HT-29 (cell line): ENCODE measurements at places on chromosomes 4 and X. TPM values are rescaled to one million over a fixed set of nuclear protein-coding genes. Genes with fewer than 3 reads are reported as not detected.

FGF13 gene
- not detected in 2 replicates for total RNA-seq

DNA sequence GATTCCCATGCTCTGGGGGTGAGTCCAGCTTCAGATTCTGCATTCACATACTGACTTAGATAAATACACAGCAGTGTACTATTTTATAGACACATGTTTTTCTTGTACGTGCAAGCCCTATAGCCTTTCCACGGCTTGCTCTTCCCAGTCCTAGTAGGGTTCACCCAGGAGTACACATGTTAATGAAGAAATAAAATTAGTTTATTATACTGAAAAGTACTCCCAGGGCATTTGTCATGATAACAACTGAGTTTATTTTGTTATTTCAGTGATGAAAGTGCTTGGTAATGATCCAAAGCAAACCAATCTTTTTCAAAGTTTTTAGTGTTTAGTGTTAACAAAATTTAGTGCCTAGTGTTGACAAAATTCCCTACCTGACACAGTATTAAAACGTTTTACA lies 21.3 kb downstream of the MAPK10 start:
- no peak for DNase-seq

DNA sequence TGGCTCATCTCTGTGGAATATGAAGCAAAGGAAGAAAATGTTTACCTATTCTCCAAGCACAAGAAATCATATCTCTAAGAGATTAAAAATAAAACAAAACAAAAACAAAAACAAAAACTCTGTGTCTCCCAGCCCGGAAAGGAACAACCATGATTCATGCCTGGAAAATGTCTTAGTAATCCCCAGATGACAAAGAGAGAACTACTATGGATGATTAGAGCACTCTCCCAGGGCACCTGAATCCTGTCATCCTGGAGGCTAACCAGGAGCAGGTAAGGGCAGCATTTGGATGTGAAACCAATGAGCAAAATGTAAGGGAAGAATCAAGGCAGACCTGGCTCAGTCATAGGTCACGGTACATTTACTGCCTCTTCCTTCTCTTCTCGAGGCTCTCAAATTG lies 1.7 kb upstream of the AKAP4 start:
- no peak for DNase-seq

DNA sequence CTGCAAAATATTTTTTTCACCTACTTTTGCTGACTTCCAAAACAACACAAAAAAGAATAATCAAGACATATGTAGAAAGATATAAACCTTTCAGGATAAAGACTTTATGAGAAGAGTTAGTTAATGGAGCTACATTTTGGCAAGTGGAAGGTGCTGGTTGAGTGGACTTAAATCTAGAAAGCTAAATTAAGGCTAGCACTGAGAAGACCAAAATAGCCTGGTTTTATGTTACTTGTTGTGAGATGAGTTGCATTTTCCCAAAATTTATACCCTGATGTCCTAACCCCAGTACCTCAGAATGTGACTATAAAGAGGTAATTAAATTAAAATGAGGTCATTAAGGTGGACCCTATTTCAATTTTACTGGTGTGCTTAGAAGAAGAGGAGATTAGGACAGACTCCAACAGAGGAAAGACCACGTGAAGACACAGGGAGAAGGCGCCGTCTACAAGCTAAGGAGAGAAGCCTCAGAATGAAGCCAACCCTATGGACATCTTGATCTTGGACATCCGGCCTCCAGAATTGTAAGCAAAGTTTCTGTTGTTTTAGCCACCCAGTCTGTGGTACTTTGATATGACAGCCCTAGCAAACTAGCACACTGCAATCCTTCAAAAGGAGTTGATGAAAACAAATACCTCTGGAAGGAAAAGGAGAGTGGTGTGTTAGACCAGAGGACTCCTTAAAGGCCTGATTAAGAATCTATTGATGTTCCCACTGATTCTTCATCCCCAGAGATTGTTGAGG lies 67.4 kb downstream of the FGFBP1 start:
- no peak for DNase-seq

RBM47 gene
- total RNA-seq, result 263 and 276 TPM in 2 replicates

- DNase-seq, result no peak
Observed at GRCh38 chr4:173243321-173243720, 74.7 kb downstream of the GALNT7 start.

SLC39A8 gene
- 13.6 and 14.6 TPM in 2 replicates for total RNA-seq

CCKAR gene
- not detected in 2 replicates for total RNA-seq

DNA sequence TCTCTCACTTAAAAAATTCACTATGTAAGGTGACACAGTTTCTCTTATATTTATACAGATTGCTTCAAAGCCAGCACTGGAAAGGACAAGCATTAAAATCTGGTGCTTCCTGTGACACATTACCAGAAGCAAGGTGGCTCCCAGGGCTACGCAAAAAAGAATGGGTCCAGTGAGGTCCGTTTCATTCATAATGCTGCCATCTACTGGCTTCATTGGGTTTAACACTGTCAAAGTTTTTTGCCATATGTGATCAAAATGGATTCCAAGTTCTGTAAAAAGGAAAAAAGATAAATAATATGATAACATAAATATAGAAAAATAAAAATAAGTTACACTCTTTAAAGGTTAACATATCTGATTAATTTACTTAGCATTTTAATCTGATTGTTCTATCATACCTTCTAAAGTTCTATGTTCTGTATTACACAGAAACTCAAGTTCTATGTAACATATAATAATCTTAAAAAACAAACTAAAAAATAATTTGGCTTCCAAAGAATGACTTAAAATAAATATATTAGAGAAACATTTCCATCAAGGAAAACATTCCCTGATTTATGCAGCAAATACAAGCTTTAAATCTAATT lies 22.1 kb downstream of the YIPF7 start:
- DNase-seq, result peak; percentile 80

UGT2A1 gene
- total RNA-seq, result not detected in 2 replicates

DNA sequence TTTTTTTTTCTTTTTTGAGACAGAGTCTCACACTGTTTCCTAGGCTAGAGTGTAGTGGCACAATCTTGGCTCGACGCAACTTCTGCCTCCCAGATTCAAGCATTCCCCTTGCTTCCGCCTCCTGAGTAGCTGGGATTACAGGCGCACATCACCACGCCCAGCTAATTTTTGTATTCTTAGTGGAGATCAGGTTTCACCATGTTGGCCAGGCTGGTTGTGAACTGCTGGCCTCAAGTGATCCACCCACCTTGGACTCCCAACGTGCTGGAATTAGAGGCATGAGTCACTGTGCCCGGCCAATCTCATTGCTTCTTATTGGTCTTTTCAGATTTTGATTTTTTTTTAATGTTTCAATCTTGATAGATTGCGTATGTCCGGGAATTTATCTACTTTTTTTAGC lies 124.4 kb downstream of the NBDY start:
- DNase-seq, result no peak

DNA sequence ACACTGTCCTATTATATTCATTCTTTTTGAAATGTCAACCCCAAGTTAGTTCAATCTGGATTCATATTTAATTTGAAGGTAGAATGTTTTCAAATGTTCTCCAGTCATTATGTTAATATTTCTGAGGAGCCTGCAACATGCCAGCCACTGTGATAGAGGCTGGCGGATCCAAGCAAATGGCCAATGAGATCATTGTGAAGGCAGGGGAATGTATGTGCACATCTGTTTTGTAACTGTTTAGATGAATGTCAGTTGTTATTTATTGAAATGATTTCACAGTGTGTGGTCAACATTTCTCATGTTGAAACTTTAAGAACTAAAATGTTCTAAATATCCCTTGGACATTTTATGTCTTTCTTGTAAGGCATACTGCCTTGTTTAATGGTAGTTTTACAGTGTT lies 1.6 kb downstream of the CXCL1 start:
- no peak for DNase-seq

- no peak for DNase-seq
Observed at GRCh38 chr4:14716691-14717090, 285.6 kb upstream of the CPEB2 start.

RAB9B gene
- not detected in 2 replicates for total RNA-seq

- no peak for DNase-seq
Observed at GRCh38 chr4:93409035-93409434, 419.5 kb upstream of the ATOH1 start.

GRCh38 chr4:117137145-117137544 lies 51.8 kb upstream of the TRAM1L1 start:
- no peak for DNase-seq

USP17L27 gene
- not detected in 2 replicates for total RNA-seq

DNA sequence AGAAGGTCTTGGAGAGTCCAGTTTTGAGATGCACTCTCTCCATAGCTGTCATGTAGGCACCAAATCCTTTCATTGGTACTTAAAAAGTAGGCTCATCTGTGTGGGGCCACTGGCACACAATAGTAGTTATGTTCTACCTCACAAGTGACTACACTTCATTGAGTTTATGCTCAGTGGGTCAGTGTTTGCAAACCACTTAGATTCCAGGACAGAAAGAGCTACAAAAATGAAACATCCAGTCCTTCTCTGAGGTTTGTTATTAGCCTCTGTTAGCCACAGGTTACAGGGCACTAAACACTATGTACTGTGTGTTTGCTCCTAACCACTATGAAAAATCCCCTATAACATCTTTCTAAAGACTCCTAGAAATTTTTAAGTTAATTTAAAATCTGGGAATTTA lies 13.8 kb downstream of the RAB28 start:
- DNase-seq, result no peak

TMPRSS11B gene
- not detected in 2 replicates for total RNA-seq

ODAM gene
- not detected in 2 replicates for total RNA-seq

RBM46 gene
- not detected in 2 replicates for total RNA-seq

- no peak for DNase-seq
Observed at GRCh38 chr4:508675-509638, 9.9 kb downstream of the PIGG start.
